SW480 (cell line): ENCODE measurements at places on chromosomes 7 and 10.

GRCh38 chr7:433558-433957, 86.1 kb downstream of the PDGFA start:
- no peak for DNase-seq

GRCh38 chr10:7239312-7239985, 171.4 kb downstream of the SFMBT2 start:
- DNase-seq, result no peak

GRCh38 chr7:83873459-83873858, 224.5 kb upstream of the SEMA3E start:
- DNase-seq, result no peak

GRCh38 chr7:123615344-123615743, 13.7 kb downstream of the ASB15 start:
- DNase-seq, result no peak

GRCh38 chr10:34290412-34291081, 524.5 kb downstream of the PARD3 start:
- no peak for DNase-seq

DNA sequence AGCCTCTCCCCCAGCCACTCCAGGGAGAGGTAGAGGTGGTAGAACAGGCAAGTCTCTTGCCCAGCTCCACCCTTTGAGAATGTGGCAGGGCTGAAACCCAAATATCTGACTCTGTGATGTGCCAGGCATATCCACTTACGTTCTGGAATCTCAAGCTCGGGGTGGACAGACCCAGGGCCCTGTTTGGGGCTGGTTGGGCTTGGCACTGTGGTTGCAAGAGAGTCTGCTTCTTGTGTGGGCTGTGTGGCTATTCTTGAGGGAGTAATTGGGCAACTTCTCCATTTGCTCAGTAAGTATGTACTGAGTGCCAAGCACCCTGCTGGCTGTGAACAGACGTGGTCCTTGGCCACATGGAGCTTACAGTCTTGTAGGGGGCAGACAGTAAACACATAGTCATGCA, 4.7 kb downstream of the UBTD1 start:
- DNase-seq, result no peak

DNA sequence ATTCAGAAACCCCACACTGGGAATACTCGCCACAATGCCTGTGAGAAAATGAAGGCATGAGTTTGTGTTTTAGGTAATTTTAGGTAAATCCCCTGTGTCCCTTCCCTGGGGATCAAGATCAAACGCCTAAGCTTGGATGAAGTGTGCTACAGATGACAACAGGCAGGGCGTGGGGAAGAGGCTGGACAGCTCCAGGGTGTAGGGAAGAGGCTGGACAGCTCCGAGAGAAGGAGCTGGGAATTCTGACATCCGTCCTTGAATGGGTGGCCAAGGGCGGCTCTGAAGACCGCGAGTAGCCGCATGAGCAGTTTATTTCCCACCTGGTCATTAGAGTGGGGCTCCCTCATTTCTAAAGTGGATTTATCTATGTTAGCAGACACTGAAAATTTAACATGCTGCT, 109.7 kb downstream of the RAMP3 start:
- DNase-seq, result no peak

DNA sequence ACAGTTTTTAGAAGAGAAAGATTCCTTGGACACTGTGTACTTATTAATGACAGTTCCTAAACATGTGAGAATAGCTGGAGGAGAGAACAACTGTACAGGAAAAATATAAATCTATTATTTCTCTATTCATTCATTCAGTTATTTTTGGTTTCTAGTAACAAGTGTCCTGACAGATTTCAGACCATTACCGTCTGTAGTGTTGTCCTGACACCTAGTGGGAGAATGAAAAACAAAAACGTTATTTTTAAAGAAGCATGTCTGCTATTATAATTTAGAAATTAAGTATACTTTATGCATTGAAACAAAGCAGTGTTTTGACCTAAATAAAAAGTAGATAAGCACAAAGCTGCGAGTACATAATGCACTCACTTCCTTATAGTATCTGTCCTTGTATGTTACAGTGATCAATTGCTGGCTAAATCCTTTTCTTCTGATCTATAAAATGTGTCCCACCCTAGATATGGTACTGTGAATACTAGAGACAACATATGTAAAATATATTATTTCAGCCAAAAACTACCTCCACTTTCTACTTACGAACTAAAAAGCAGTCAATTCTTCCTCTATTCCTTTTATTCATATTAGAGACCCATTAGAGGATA, 575.6 kb downstream of the ARL4A start:
- DNase-seq, result peak; percentile 67

DNA sequence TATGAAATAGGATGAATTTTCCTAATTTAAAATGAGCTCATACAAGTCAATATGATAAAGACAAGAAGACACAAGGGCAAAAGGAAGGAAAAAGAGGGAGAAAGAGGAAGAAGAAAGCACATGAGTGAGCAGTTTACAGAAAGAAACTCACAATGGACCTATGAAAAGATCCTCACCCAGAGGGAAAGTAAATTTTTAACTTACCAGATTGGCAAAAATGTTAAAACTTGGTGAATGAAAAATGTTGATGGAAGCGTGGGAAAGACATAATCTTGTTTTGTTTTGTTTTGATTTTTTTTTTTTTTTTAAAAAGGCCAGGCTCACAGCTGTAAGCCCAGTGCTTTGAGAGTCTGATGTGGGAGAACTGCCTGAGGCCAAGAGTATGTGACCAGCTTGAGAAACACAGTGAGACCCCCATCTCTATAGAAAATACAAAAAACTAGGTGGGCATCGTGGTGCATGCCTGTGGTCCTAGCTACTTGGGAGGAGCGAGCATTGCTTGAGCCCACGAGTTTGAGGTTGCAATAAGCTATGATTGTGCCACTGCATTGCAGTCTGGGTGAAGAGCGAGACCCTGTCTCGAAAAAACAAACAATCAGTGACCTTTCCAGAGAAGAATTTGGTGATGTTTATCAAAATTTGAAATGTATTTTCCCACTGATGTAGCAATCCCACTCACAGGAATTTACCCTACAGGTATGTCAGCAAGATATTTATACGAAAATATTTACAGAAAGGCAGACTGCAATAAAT, 152.9 kb upstream of the ASAH2 start:
- DNase-seq, result no peak

GRCh38 chr10:29069941-29070340, 218.9 kb upstream of the LYZL1 start:
- DNase-seq, result no peak

DNA sequence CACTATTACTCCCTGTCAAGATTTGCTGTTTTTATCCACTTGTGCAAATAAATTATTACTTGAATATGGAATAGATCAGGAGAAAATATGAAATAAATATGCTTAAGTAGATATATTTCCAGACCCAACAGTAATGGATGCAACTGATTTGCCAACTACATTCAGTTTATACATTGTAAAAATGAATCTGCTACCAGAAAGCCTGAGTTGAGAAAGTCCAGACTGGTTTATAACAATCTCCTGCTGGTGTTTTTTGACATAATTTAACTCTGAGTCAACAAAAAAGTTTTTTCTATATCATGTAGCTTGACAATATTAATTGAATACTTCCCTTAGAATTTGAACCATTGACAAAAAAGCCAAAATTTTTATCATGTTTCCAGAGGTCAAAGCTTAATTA, 265.8 kb upstream of the SEMA3D start:
- no peak for DNase-seq

DNA sequence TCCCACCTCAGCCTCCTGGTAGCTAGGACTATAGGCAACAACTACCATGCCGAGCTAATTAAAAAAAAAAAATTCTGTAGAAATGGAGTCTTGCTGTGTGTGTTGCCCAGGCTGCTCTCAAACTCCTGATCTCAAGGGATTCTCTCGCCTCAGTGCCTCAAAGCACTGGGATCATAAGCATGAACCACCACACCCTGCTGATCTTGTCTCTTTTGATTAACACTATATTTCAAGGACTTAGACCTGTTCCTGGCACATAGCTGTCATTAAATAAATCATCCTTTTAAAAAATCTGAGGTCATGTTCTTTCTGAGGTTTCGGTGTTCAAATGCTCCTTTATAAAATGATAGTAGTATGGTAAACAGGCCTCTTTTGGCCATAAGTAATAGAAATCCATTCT, 4.8 kb downstream of the PALS2 start:
- DNase-seq, result no peak

GRCh38 chr10:93075369-93076221, 1.9 kb downstream of the CYP26A1 start:
- no peak for DNase-seq

- no peak for DNase-seq
Measured at GRCh38 chr10:112735041-112735695, 214.9 kb upstream of the TCF7L2 start.

GRCh38 chr7:144391823-144392255, 11.7 kb downstream of the NOBOX start:
- peak; percentile 52 for DNase-seq

GRCh38 chr10:20492447-20492846, 404.7 kb downstream of the NEBL start:
- peak; percentile 10 for DNase-seq

DNA sequence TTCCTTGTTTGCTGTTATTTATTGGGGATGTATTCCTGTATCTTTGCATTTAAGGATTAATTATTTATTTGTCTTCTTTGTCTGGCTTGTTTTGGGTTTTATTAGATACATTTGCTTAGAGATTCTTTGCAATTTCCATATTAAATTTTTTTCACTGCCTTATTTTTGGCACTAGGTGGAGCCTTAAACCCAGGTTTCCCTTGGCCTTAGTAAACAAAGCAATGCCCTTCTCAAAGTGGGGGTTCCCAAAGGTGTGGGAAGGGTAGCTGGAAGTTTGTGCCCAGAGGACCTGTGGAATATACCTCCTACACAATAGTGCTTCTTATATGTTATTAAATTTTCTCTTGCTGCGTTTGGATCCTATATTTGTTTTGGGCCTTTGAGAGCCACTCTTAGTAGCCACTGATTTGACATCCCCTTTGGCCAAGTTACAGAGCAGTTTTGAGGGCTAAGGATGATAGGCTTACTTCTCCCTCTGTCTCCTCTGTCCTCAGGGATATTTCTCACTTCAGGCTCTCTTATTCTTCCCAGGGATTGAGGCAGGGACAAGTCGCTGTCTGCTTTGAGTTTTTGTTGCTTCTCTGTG, 162.3 kb downstream of the ITGB1 start:
- DNase-seq, result peak; percentile 47

- DNase-seq, result no peak
Measured at GRCh38 chr7:121931149-121931902, 58.4 kb downstream of the PTPRZ1 start.

DNA sequence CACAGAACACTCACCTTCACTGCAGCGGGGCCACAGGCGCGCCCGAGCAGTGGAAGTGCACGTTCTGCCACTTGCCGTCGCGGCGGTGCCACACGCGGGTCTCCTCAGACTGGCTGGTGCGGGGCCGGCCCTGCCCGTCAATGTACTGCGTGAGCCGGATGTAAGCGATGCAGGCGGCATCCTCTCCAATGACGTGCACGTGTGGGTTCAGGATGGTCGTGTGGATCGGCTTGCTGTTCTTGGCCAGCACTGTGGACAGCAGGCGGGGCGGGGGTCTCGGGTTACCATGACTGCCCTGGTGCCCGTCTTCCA, 19.2 kb downstream of the YKT6 start:
- DNase-seq, result no peak

- no peak for DNase-seq
Measured at GRCh38 chr10:73339436-73339835, 19.2 kb downstream of the CFAP70 start.

DNA sequence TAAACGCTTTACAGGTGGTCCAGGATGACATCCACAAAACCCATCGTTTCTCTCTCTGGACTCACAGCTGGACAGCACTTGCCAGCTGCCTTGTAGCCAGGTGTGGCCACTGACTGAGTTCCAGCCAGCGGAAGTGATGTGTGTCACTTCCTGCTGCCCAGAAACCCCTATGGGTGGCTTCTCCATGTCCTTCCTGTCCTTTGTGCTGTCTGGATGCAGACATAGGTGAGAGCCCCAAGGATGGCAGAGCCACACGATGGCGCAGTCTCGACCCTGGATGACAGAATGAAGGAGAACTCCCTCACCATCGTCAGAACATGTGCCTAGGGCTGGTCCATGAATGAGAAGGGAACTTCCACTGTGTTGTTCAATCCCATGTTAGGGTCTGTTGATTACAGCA, 22.1 kb downstream of the NMT2 start:
- DNase-seq, result no peak

DNA sequence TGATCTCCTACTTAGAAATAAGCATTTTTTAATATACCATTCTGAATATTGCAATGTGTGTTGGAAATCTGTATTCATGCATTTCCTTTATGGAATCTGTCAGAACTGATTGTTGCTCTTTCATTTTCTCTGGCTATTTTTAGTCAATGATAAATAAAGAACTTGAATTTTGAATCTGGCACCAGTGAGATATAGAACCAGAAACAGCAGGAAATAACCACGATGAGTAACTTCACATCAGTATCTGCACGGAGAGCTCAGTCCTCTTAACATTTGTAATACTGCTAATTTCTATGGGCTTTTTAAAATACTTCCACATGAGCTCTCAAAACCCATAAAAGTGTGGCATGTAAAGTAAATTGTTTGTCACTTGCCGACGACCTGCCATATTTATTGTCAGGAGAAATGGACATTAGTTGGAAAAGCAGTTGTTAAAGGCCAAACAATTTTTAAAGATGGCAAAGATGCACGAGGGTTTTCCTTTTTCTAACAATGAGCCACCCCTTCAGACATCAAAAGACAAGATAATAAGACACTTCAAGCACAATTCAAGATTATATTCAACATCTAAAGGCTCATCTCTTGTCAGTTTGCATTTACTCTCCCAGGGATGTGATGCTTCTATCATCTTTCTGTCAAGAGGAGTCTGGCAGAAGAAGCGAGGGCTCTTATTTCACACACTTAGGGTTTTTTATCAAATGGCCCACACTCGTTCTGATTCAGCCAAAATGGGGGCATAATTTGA, 118.3 kb downstream of the POU6F2 start:
- DNase-seq, result no peak

GRCh38 chr10:129104266-129105045, 362.6 kb upstream of the MGMT start:
- DNase-seq, result no peak

GRCh38 chr7:6642239-6642839, 5.2 kb downstream of the ZNF316 start:
- DNase-seq, result no peak

DNA sequence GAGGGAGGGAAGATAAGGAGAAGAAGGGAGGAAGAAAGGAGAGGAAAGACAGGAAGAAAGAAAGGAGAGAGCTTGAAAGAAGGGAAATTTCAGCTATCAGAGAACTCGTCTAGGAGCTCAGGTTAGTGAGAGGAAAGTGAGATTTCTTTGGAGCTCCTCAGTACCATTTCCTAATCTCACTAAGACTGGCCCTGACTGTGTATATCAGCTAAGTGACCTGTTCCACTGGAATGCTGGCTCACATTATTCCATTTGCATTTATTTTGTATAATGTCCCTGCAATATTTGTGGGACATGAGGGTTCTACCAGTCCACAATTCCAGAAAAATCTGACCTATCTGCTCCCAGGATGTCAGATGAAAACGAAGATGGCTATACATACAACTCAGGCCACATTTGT, 114.7 kb upstream of the CELF2 start:
- DNase-seq, result no peak

GRCh38 chr7:155547161-155547791, 917 bp upstream of the CNPY1 start:
- DNase-seq, result no peak
